A549 treated with CORT108297 at 1 μM for 4 hours (cell line): ENCODE measurements at places on chromosomes 2 and 18. TPM values are rescaled to one million over a fixed set of nuclear protein-coding genes. Genes with fewer than 3 reads are reported as not detected.

The DSG1 gene
- total RNA-seq = not detected in 5 replicates

The CDH7 gene
- total RNA-seq = 0.02 to 0.06 TPM in 2 of 5 replicates, not detected in the others

The PIEZO2 gene
- total RNA-seq = 0.44 to 1.1 TPM (median 0.51 TPM) in 5 replicates

The MAP3K20 gene
- total RNA-seq = 26.6 to 39.5 TPM (median 33.8 TPM) in 5 replicates

The DDX1 gene
- 121 to 167 TPM (median 123 TPM) in 5 replicates for total RNA-seq

The ARHGAP28 gene
- 0.07 to 0.13 TPM (median 0.12 TPM) in 3 of 5 replicates, not detected in the others for total RNA-seq

The KLHL14 gene
- not detected in 5 replicates for total RNA-seq

The SPAST gene
- total RNA-seq = 9.9 to 16.8 TPM (median 13.7 TPM) in 5 replicates
